Activated naive CD4-positive, alpha-beta T cell treated with Interleukin-2 at 50 U/mL for 16 hours (primary cell): ENCODE measurements at places on chromosomes 2 and 18.

DNA sequence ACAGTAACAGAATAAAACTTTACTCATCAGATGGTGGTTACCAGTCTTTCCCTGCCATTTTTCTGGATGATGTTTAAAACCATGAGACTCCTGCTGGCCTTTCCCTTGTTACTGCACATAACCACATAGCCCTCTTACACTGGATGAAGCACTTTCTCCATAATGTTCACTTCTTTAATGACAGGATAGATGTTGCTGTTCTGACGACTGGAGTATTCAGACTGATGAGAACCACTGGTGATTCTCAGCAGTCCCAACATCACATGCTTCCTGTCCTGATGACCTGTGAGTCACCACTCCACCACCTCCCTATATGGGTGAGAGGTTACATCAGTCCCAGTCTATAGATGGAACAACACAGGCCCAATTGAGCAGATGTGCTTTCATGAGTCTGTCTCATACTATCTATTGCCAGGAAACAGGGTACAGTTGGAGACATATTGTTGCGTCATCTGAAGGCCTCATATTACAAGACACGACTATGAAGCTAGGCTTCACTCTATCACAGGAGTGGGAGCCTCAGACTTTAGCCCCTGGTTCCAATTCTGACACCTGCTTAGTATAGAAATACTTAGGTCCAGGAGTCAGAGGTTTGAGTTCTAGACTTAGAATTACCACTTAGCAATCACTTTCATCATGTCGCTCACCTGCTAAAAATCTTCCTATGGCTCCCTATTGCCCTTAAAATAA, 145.7 kb upstream of the KLF7 start:
- DNase-seq: peak; percentile 38

DNA sequence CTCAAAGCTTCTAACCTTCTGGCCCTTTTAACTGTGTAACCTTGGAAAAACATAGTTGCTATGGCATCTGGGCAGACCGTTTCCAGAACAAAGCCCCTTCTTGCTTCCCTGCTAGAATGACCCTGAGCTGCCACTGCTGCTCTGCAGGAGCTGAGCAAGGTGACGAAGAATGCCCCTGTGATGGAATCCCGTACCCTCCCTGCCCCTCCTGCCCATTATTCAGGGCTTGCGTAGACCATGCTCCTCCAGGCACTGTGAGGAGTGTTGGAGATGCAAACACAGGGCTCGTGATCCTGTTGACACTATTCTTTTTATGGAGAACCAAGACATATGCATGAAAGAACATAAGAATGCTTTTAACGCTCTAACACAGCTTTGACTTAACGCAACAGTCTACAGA, 191.1 kb downstream of the CDH2 start:
- no peak for DNase-seq

GRCh38 chr2:127086990-127087790, 19.8 kb downstream of the BIN1 start:
- no peak for DNase-seq

- no peak for DNase-seq
Measured at GRCh38 chr18:31671951-31672350, 12.4 kb downstream of the B4GALT6 start.

- no peak for DNase-seq
Measured at GRCh38 chr2:19187323-19188020, 171.0 kb downstream of the OSR1 start.

GRCh38 chr2:25215232-25215631, 46.9 kb upstream of the POMC start:
- no peak for DNase-seq

DNA sequence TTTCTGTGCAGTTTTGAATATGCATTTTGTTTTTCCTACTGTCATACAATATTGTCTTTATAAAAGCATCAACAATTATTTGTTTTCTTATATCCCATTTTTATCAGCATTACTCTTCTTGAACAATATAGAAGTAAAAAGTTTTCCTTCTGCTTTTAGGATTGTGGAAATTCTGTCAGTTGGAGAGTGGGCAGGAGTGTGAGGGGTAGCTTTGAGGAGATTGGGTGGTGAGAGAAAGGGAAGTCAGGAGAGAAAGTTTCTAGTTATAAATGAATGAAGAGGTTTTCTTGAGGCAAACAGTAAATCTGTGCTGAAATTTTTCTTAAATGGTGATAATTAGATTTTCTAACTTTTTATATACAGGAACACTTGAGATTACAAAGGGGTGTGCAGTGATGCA, 151.7 kb upstream of the NOSTRIN start:
- DNase-seq: no peak

- no peak for DNase-seq
Measured at GRCh38 chr18:25112821-25113434, 239.0 kb downstream of the ZNF521 start.

DNA sequence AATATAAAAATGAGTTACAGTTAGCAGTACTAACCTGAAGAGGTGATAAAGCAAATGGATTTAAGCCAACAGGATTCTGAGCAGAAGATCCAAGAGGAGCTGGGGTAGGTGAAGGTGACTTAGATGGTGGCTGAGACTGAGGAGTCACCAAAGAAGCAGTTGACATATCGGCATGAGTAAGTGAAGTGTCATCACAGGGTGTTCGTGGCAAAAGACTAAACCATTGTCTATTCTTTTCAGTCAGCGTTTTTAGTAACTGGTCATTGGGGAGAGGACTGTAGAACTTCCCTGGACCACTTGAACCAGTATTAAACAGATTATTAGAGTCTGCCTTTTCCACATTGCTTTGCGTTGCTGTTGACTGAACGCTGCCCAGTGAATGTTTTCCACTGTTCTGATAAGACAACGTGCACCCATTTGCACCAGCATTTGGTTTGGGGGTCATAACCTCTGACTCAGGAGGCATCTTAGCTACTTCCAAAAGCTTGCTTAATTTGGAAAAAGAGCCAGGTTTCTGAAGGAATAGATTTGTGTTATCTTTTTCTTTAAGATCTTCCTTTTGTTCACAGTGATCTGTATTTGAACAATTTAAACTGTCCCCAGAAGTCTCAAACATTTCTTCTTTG, 63.3 kb upstream of the WDSUB1 start:
- DNase-seq: no peak

GRCh38 chr2:137345994-137346393, 580.6 kb downstream of the THSD7B start:
- DNase-seq: no peak

GRCh38 chr2:227351639-227352038, 26.6 kb downstream of the MFF start:
- no peak for DNase-seq

DNA sequence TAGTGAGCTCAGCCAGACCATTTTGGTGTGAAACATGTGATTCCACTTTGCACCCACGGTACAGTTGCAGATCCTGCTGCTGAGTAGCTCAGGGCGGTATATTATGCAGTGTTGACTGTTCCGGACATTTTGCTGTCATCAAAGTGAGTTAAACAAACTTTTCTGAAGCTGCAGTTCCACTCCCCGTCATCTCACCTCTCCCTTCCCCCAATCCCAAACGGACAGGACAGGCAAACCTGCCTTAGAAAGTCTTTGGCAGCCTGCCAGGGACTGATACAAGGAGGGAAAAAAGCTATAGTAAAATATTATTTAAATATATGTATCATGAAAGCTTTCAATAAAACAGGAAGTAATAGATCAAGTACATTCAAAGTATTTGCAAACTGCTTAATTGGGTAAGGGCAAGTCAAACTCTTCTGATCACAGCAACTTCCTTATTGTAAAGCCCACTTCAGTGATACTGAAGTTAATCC, 35.5 kb upstream of the SP5 start:
- DNase-seq: no peak

DNA sequence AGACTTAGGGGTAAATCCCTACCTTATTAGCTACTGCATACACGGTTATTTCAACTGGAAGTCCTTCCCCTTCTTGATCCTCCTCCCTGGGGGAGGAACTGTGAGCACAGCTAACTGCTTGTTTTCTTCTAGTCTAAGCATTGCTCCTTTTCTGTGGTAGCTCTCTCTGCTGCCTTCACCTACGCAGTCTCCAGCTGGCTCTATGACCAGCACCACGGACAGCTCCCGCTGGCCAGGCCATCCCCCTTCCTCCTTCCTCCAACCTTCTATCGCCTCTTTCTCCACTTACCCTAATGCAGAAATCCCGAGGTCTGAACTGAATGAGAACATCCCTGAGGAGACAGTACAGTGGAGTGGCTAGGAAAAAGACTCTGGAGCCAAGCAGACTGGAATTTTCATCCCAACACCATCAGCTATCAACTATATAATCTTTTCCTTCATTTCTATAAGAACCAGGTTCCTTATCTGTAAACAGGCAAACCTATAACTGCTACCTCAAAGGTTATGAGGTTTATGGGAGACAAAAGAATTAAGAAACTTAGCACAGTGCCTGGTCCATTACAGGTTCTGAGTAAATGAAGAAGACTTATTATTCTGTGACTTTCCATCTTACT, 4.7 kb upstream of the CFAP65 start:
- DNase-seq: peak; percentile 16

- DNase-seq: no peak
Measured at GRCh38 chr18:27500531-27500930, 315.4 kb upstream of the CHST9 start.

GRCh38 chr2:238954841-238955591, 107.1 kb downstream of the TWIST2 start:
- DNase-seq: no peak

- DNase-seq: no peak
Measured at GRCh38 chr18:45920367-45920766, 46.8 kb downstream of the EPG5 start.

GRCh38 chr2:69742322-69742952, 503 bp downstream of the ANXA4 start:
- no peak for DNase-seq

GRCh38 chr2:171317492-171318125, 116.2 kb downstream of the METTL8 start:
- peak; percentile 20 for DNase-seq

DNA sequence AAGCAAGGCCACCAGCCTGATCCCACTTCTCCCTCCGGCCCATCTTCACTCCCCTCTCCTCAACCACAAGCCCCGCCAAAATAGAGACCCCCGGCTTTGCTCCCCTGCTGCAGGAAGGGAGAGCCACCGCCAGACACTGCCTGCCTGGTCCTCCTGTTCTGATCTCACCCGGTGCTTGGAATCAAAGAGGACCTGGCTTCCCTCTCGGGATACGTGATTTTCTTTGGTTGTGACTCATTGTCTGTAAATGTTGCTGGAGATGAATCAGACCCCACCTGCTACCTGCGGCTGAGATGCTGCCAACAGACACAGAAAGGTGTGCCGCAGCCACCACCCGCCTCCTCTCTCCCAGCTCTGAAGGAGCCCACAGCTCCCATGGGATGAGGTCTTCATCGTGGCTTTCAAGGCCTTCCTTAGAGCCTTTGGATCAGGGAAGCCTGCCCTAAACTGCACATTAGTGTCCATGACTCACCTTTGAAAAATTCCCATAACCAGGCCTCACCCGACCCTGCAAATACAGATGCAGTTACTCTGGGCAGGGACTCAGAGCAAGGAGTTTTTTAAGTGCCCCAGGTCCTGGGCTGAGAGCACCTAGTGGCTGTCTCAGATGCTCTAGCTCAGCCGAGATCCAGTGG, 79.4 kb upstream of the ZNF532 start:
- no peak for DNase-seq

GRCh38 chr18:78871618-78872017, 108.0 kb upstream of the SALL3 start:
- DNase-seq: no peak

GRCh38 chr2:170354388-170354787, 176.4 kb downstream of the MYO3B start:
- DNase-seq: no peak
